ENCODE measurements at places on chromosomes 6 and 20.

- DNase-seq, result no peak
Observed at GRCh38 chr20:36243726-36244125, 7.4 kb downstream of the AAR2 start.

DNA sequence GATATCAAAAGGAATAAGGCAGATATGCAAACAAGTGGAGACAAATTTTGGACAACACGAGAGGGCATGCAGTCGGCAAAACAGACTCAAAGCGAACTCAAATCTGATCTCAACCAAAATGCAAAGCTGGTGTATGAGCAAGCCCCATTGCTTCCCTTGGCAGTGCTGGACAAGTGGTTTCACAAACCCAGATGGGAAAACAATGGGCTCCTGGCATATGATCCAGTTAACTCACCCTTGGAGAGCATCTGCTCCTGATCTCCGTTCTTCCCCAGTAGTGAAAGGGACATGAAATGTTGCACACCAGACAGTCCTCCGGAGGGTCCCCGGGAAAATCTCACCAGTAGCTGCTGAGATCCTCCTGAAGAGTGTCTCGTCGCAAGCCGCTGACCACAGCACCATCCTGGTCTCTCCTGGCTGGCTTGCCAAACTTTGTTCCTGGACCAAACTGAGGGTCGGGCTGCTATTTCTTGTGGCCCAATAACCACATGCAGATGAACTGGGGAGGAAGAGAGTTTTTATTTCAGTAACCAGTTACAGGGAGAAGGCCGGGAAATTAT is 84.3 kb upstream of the THBS2 start:
- no peak for DNase-seq

DNA sequence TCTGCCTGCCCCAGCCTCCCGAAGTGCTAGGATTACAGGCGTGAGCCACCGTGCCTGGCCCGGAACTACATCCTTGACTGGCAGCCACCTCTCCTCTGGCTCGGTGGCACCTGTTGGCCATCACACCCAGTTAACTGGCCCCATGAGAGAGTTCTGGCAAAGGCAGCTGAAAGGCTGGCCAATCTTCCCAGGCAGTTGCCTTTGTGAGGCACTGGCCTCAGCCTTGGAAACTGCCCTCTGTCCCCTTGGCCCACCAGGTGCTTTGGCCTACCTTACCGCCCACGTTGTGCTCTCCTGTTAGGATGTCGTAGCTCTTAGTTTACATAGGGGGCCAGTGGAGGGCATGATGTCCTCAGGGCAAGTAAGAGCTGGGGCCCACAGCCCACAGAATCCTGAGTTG is 9.6 kb upstream of the MANBAL start:
- DNase-seq, result no peak

GRCh38 chr6:154868143-154868594 is 126.9 kb upstream of the TIAM2 start:
- no peak for DNase-seq

GRCh38 chr6:77511860-77512259 is 48.6 kb upstream of the HTR1B start:
- no peak for DNase-seq

DNA sequence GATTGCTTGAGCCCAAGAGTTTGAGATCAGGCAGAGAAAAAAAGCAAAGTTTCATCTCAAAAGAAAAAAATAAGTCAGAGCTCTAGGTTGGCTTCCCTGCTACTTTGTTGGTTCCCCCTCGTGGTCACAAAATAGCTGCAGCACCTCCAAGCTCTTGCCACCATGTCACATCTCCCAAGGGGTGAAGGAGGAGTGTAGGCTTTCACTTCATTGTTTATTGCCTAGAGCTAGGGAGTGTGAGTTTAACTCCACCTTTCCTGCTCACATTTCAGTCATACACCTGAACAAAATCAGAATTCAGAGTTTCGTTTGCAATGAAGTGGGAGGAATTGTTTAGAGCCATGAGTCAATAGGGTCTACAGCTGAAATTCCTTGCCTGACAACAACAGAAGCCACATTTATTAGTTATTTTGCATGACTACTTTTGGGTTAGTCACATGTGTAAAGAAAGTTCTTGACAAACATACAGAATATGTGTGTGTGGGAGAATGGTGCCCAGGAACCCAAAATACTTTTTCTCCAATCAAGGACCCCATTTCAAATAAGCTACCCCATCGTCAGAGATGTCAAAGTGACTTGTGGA is 56.2 kb upstream of the UFL1 start:
- DNase-seq, result no peak
